Kidney epithelial cell (primary cell): ENCODE measurements at places on chromosomes 16 and 17.

- DNase-seq = peak; percentile 95
Observed at GRCh38 chr16:57815987-57816745, 13.9 kb upstream of the KIFC3 start.

- no peak for DNase-seq
Observed at GRCh38 chr17:46901291-46901690, 21.7 kb upstream of the GOSR2 start.

DNA sequence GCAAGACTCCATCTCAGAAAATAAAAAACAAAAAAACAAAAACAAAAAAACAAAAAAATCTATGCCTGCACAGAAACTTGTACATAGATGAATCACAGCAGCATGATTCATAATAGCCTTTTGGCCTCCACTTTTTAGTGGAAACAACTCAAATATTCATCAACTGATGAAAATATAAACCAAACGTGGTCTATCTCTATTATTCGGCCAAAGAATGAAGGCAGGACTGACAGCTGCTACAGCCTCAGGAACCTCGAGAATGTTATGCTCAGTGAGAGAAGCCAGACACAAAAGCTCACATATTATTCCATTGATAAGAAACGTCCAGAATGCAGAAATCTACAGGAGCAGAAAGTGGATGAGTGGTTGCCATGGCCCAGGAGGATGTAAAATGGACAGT lies 19.8 kb downstream of the PPL start:
- no peak for DNase-seq

DNA sequence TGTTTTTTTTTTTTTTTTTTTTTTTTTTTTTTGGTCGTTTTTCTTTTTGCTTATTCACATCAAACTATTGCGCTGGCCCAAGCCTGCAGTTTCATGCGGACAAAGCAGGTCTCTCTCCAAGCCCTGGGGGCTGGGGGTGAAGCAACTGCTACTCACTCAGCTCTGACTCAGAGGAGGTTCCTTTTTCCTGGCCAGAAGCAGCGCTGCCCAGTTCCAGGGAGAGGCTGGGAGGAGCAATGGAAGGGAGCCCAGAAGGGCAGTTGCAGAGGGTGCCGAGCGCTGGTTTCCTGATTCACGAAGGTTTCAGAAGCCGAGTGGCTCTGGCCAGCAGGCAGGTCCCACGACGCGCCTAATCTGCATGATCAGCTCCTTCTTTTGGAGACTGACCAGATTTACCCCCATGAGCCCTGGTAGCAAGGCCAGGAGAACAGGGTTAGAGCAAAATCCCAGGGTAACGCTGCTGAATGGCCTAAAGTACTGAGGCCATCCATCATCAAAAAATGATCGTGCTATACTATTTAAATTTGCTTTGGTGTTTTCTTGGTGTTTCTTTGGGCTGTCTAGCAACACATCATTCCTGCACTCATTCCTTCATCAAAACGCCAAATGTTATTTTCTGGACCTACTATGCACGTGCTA lies 144.7 kb upstream of the SOX9 start:
- DNase-seq = peak; percentile 63

- no peak for DNase-seq
Observed at GRCh38 chr17:39618956-39619785, 7.6 kb upstream of the PPP1R1B start.

GRCh38 chr17:6075845-6076244 lies 5.7 kb downstream of the WSCD1 start:
- no peak for DNase-seq

GRCh38 chr17:62906881-62907280 lies 59.2 kb upstream of the TANC2 start:
- no peak for DNase-seq

- no peak for DNase-seq
Observed at GRCh38 chr17:33228548-33228947, 64.5 kb downstream of the ASIC2 start.

DNA sequence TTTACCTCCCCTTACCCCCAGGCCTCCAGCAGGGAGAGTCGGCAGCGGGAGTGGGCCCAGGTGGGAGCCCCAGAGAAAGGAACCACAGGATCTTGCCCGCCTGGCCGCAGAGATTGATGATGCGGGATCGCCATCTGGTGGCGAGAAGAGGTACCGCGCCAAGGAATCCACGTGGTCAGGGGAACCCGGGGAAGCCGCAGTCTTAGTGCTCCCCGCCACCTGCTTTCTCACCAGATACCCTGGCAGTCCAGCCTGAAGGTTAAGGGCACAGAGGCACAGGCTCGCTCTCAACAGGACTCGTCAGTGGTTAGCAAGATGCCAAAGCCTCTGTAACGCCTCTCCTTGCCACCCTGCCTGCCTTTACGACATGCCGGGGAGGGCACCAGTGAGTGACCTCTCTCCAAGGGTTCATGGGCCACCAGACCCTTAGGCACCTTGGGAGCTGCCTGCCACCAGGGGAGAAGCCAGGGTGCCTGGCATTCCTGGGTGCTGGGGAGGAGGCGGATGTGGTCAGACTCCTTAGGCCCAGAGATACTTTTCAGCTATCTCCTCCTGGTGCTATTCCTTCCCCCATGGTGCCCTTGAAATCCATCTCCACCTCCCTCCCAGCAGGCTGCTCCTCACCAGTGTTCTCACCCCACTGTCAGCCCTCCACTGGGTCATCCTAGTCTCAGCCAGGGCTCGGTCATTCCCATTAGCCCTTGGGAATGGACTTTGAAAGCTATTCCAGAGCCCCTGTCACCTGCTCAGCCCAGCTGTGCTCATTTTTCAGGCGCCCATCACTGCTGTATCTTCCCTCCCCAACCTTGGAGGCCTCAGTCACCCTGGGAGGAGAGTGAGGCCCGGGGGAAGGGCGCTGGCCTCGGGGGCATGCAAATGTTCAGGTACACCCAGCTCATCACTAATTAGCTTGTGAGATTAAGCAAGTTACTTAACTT lies 5.5 kb upstream of the RHBDF2 start:
- DNase-seq = no peak

DNA sequence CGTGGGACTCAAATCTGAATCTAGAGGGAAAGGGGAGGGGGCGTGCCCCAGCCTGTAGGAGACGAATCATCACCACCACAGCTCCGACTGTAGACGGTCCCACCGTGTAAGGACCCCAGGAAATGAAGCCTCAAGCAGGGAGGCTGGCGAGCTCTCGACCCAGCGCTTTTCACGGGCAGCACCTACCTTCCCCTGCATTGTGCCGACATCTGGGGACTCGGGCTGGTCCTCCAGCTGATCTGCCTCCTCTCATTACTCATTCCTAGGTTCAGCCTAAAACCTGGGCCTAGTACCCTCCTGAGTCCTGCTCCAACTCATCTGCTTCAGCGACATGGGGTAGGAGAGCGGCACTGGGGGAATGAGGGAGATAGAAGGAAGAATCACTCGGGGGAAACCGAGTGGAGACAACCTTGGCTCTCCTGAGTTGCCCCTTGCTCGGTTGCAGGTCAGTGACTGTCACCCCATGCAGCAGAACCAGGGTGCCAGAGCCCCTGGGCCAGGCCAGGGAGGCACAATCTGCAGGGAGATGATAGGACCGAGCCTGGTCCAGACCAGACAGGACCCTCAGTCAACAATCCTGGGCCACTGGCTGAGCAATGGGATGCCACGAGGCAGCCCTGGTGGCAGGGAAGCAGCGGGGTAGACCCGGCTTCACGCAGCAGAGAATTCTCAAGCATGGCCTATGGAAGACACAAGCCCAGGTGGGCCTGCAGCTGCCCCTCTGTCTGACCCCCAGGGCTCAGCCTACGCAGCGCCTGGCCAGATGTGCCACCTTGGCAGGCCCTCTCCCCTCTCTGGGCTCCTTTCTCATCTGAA lies 833 bp upstream of the BCAR1 start:
- DNase-seq = no peak

GRCh38 chr17:73824321-73824720 lies 180.1 kb upstream of the SDK2 start:
- no peak for DNase-seq

GRCh38 chr16:53865494-53865863 lies 161.5 kb downstream of the FTO start:
- peak; percentile 29 for DNase-seq

- peak; percentile 51 for DNase-seq
Observed at GRCh38 chr17:9612006-9612405, 33.3 kb upstream of the USP43 start.

DNA sequence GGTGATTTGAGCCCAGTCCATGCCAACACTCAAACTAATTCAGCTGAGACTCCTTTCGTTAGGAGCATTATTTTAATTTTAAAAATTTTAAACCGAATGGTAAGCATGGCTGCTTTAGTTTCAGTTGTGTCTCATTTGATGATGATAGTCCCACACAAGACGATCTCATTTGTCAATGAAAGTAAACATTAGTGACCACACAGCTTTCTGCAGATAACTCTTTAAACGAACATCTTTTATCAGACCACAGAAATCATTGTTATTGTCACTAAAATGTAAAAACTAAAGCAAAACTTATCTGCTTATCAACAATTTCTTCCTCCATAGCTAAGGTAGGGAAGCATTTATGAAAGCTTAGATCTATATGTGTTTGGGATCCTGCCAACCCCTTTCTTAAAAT lies 382.2 kb downstream of the ZFHX3 start:
- DNase-seq = no peak

DNA sequence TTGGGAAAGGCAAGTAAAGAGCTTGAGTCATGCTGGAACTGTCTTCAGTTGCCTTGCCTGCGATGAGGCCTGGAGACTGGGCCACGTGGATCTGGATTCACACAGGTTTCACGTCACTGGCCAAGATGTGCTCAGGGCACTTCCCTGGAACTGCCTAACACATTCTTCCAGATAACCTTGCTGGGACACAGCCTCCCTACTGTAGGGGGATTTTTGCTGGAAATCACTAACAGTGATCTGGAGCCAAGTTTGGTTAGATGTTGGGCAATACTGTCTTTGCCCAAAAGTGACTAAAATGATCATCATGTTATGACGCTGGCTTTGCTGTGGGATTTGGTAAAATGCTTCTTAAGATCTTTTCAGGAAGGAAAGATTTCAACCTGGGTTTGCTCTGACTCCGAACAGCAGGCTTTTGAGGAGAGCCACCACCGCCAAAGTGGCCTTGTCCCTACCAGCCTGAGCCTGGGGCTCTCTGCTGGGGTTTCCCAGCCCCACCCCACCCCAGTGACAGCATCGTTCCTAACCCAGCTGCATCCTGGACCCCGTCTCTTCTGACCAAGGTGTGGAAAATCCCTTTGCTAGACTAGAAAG lies 14.7 kb downstream of the C1QTNF1 start:
- no peak for DNase-seq

DNA sequence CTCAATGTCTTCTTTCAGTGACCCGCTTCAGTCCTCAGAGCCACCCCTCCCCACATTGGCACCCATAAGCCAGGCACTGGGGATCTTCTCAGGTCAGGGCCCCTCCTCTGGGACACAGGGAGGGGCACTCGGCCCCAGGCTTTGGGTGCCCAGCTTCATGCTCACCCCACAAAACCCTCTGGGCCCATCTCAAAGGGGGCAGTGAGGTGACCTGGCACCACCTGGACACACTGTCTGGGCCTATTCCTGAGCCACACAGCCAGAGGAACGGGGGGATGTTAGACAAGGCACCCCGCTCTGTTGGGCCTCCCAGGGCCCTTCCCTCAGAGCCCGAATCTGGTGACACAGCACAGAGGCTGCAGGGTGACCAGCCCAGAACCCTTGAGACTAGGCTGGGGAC lies 36.1 kb downstream of the TNFRSF13B start:
- DNase-seq = no peak

DNA sequence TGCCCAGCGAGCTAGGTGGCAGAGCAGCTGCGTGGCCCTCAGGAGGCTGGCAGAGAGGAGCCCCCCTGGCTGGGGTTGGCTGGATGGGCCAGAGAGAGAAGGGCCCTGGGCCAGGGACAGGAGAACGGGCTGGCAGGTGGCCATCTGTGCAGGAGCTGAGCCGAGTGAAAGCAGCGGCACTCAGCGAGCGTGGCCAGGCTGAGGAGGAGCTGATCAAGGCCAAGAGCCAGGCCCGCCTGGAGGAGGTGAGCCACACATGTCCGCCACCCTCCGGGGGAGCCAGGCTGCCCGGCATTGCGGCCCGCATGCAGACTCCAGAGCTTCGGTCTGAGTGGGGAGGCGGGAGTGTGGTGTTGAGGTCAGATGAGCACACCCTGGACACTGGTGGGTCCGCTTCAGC lies 2.1 kb upstream of the RAC3 start:
- DNase-seq = no peak

DNA sequence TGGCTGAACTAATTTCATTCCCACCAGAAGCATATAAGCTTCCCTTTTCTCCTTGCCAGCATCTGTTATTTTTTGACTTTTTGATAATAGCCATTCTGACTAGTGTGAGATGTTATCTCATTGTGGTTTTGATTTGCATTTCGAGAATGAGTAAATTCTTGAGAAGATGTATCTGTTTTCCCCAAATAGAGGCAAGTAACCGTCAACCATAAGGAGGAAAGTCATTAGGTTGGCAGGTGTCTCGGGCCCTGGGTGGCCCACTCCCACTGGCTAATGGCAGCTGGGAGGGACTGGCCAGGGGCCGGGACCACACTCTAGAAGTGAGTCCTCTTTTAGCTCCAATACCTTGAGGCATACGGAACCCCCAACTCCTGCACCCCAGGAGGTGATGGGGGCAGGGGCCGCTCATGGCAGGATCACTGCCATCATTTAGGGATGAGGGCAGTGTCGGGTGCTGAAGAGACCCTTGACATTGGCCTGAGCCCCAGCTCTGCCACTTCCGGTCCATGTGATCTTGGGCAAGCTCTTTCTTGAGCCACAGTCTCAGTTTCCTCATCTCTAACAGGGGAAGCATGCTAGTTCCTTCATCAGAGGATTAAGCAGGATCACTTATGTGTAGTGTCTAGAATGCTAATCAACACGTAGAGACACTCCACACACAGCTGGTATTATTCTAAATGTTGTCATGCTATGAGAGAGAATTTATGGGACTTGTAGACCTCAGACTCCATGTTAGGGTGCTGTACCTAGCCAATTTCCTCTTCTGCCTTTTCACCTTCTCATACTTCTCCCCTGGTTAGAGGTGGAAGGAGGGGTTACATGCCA lies 44.3 kb downstream of the RGS9 start:
- DNase-seq = no peak

DNA sequence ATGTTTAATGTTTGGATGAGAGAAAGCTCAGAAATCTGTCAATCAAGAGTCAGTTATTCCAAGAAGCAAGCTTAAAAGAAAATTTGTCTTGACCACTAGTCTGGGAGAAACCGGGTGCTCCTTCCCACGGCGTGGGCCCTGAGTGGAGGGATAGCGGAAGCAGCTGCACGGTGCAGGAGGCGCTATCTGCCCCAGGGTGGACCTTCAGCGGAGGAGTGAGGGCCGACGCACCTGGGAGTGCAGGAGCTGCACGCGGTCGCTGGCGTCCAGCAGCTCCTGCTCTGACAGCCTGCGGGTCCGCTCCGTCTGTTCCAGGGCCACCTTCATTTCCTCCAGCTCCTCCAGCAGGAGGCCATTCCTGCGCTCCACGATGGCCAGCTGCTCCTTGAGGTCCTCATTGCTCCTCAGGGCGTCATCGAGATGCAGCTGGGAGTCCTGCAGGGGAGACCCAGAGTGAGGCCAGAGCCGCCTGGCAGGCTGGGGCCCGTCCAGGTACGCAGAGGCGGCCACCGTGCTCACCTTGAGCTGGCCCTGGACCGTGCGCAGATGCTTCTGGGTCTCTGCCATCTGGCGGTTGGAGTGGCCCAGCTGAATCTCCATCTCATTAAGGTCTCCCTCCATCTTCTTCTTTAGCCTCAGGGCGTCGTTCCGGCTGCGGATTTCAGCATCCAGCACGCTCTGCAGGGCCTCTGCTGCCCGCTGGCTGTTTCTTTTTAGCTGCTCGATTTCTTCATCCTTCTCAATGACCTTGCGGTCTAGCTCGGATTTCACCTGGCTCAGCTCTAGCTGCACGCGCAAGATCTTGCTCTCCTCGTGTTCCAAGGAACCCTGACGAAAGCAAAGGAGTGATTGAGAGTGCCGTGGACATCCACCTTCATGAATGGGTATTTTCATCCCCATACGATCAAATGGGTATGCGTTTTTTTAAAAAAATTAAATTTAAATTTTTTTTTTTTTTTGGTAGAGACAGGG lies 63.5 kb downstream of the MYH13 start:
- DNase-seq = no peak
